CD4-positive, alpha-beta T cell (primary cell): ENCODE measurements at places on chromosomes 2 and 18.

DNA sequence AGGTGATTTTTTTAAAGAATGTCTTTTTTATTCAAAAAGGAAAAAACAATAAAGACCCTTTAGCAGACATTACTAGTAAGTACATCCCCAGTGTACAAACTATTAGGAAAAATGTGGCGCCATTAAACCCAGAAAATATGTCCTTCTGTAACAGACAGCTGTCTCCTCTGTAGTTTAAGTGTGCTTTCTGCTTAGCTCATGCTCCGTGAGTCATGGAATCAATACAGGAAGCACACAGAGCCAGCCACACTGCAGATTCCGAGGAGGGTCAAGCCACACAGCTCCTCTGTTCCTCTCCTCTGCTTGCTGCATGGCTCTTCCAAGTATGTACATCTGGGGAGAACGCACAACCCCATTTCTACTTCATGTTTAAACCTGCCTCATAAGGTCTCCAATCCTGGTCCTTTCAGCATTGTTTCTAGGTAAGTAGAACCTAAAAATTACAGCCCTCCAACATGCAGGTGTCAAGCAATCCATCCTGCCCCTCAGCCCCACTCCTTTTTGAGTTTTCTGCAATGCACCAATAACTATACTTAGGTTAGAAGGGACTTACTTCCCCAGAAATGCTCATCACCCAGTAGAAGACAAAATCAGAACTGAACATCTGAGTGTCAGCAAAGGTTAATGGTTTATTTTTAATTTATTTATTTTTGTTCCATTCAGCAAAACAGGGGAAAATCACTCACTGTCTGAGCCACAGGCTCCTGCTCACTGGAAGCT, 37.5 kb downstream of the ACVR1 start:
- DNase-seq: no peak

DNA sequence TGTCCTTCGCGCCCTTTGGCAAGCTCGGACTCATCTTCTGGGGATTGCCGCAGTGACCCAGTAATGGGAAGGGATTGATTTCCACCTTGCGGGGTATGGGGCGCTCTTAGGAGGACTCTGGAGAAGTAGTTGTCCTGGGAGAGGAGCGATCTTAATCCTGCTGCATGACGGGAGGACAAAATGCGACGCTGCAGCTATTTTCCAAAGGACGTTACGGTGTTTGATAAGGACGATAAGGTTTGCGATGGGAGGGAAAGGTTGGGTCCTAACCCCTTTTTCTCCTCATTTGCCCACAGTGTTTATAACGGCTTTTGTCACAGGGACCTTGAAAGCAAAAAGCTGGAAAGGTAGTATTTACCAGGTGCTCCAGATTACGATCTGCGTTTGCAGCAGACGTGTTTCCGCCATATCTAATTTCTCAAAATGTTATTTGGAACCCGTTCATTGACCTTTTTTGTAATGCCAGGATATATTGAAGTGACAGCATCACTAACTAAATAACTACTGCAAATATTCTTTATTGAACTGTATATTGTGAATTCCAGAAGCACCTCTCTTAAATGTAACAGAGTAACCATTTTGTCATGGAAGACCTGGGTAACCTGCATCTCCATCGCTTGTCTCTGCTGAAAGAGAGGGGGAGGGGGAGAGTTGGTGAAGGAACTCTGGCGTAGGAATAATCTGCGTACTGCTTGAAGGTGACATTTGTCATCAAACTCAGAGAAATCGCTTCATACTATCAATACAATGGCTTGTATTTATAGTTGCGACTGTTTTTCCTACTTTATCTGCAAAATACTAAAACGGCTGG, 590 bp downstream of the MDH1 start:
- DNase-seq: no peak

- DNase-seq: no peak
These were observed 112.5 kb downstream of the ATL2 start for GRCh38 chr2:38264396-38265221.

- no peak for DNase-seq
These were observed 318.0 kb downstream of the CELF4 start for GRCh38 chr18:37247497-37248161.

DNA sequence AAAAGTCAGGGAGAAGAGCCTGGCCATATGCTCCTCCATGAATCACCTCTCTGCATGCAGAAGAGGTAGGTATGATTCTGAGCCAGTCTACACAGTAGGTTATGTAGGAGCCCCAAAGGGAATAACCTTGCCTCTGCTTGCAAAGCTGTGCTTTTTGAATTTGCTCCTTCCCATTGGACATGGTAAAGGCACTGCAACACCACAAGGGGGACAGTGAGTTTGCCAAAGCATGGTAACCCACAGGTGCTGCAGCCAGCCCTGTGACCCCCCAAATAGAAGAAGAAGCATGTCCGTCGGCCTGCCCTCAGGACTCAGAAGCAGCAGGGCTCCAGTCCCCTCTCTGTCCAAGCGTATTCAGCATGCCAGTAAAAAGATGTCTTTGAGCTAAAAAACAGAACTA, 51.0 kb upstream of the BCL2L11 start:
- no peak for DNase-seq

GRCh38 chr2:112189001-112189556, 50.9 kb downstream of the FBLN7 start:
- no peak for DNase-seq

DNA sequence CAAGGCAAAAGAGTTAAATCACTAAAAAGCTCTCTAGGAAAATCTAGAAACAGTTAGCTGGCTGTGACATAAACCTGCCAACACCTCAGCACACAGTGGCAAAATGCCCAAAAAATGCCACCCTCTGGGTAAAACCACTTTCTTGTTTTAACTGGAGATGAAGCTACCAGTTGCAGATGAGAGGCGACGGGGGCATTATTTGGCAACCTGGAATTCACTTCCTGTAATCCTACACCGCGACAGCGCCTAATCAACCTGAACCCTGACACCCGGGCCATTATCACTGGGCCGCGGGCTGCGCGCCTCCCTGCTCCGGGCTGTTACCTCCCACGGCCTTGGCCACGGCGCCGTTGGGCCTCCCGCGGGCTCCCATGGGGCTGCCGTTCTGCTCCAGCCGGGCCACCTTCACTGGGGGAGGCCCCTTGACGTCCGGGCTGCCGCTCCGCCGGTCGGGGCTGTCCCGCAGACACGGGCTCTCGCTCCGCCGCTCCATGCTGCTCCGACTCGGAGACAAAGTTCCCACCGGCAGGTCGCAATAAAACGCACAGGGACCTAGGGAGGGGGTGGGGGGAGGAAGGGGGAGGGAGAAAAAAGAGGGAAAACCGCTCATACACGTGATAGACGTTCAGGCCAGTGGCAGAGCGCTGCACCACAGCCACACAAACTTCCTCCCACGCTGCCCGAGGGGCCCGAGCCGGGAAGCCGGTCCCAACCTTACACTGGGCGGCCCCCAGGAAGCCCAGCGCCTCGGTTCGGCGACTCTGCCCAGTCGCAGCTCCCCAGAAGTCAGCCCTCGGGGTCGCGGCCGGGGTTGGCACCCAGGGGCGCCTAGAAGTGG, 2.0 kb downstream of the SATB2 start:
- no peak for DNase-seq

DNA sequence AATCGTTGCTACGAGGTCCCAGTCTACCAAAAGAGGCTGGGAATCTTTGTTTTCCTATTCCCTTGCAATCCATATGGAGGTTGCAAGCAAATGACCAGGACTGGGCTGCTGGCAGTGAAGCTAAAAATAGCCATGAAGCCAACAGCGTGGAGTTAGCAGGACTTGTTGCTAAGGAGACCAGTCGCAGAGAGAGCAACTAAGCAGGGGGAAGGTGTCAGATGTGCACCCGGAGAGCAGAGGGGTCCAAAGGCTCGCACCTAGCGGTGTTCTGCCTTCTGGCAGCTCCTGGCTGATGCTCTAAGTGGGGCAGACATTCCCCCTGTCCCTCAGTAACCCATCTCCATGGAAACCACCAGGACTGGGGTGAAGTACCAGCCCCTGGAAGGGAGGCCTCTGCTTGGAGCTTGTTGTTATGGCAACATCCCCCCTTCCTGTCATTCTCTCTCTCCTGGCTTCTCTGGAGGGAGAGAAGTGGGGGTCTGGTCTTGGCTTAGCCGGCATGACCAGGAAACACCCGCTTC, 84.6 kb downstream of the DNMT3A start:
- no peak for DNase-seq

- DNase-seq: no peak
These were observed 139.1 kb downstream of the AGPS start for GRCh38 chr2:177531706-177532105.

DNA sequence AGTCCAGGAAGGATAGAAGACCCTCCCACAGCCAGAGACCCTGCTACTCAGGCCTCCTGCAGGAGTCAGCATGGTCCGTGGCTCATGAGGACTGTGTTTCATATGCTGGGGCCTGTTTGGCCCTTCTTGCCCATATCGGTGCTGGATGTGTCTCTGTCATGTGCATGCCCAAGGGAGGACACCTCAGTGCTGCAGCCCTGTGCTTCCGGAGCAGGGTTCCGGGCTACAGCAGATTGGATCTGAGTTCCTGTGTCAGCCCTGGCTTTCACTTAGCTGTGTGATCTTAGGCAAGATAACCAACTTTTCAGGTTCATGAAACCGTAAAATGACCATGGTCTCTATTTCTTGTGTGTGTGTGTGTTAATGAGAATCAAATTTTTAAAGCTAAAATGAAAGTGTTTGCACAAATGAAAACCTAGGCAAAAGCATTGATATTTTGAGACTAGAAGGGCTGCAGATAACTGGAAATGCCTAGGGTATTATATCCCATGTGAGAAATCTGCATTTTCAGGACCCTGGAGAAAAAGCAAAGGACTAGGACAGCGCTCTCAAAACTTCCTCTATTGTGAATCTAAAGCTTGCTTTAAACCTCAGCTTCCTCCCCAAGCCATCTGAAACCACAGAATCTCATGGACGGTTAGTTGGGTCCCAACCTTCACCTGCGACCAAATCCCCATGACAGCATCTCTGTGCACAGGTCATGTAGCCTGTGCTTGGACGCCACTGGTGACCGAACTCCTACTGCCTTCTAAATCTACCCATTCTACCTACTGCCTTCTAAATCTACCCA, 58.8 kb upstream of the CAPN13 start:
- DNase-seq: no peak

DNA sequence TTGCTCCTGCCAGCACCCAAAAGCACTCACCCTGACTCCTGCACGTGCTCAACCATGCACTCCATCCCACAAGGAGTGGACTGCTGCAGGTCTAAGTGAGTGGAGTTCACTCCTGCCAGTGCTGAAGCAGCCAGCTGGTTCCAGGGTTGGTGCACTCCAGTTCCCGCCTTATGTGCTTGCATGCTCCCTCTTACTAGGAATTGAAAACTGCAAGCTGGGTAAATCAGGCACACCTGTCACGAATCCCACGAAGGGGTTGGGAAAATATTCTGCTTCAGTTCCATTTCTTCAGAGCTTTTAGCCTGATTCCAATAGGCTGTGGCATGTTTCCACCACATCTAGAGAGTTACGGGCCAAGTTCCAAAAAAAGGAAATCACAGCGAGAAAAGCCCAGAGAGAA, 1365.5 kb upstream of the CHAC2 start:
- no peak for DNase-seq

GRCh38 chr2:53715568-53715967, 52.0 kb upstream of the CHAC2 start:
- DNase-seq: no peak

- no peak for DNase-seq
These were observed 19.5 kb downstream of the MGAT5 start for GRCh38 chr2:134273256-134273983.

GRCh38 chr18:35634323-35634722, 52.8 kb downstream of the GALNT1 start:
- no peak for DNase-seq

- DNase-seq: no peak
These were observed 36.6 kb downstream of the GPR155 start for GRCh38 chr2:174450021-174450816.

- no peak for DNase-seq
These were observed 61.4 kb downstream of the TXNL1 start for GRCh38 chr18:56576826-56577573.

GRCh38 chr2:79799729-79800128, 286.9 kb downstream of the CTNNA2 start:
- DNase-seq: no peak

DNA sequence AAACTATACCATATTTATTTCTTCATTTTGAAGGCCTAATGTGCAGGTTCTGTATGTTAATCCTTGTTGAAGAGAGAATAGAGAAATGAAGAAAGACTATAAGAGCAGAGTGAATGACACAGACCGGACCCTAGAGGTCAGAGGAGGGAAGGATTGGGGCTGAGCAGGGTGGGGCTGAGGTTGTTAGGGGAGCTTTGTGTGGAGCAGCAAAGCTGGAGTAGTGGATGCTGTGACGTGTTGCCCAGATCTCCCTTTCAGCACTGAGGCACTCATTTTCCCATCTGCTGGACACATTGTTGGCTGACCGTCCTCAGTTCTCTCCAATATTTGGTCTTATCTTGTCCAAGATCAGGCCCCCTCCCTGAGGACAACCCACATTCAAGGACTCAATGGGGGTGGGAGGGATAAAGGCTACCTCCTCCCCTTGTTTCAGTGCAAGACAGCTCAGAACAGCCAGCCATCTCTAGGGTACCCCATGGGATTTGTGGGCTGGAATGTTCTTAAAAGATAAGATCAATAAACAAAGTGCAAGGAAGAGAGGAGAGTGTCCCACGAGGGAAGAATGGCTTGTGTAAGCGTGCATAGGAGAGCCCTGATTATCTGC, 143.6 kb downstream of the TDRD15 start:
- no peak for DNase-seq
